ENCODE measurements at places on chromosomes 7 and 10.

DNA sequence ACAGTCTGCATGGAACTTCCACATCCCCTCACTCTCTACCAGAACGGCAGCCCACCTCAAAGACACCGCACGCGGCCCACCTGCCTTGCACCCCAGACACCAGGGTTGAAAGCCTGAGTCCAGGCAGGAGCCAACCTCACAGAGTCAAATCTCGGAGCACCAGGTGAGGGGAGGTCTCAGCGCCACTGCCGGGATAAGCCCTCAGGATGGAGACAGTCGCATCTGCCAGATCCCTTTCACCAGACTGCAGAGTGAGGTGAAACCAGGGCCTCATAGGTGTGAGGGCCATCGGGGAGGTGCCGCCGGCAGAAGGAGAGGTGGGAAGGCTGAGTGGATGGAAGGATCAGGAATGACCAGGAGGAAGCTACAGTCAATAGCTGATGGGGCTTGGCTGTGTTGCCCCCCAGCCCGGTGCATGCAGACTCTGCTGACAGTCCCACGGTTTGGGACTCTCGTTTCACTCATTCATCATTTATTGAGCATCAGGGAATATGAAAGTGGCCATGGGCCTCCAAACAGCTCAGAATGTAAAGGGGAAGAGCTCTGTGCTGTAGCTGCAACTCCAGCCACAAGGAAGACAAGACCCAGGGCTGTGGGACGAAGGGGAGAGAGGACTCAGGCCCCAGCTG, 315.0 kb downstream of the PTPRN2 start:
- no peak for DNase-seq

DNA sequence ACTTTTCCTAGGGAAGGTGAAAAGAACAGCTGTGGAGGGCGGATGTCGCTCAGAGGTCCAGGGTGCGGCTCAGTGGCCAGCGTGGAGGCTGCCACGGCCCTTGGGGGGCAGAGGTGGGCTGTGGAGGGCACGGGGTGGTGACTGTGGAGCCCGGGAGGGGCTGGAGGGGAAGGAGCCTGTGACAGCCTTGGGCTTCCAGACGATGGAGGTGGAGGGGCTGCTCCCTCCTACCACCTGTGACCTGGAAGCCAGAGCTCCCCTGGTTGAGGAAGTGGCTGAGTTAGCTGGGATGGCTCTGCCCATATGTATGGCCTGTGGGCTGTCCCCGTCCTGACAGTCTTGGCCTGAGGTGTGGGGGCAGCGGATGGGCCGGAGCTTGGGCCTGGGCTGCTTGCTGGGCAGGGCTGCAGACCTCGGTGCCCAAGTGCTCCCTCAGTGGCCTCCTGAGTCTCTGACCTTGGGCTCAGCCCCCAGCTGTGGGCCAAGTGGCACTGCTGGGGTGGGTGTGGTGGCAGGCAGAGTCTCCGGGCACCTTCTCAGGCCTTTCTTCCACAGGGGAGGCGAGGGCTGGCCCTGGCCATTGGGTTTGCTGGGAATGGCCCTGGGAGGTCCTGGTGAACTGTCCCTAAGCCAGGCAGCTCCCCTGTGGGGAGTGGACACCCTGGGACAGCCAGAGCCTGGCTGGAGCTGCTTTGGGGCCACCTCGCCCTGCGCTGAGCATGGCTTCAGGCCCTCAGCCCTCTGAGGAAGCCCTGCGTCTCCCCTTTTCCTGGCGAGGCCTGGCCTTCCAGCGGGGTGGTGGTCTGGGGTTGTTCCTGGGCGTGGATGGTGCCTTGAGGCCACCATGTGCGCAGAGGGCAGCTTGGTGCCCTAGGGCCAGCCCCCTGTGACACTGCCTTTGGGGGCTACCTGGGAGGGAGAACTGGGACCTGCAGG, 3.9 kb downstream of the BRI3 start:
- DNase-seq: no peak

- no peak for DNase-seq
Observed at GRCh38 chr7:113044394-113044793, 42.2 kb downstream of the GPR85 start.

DNA sequence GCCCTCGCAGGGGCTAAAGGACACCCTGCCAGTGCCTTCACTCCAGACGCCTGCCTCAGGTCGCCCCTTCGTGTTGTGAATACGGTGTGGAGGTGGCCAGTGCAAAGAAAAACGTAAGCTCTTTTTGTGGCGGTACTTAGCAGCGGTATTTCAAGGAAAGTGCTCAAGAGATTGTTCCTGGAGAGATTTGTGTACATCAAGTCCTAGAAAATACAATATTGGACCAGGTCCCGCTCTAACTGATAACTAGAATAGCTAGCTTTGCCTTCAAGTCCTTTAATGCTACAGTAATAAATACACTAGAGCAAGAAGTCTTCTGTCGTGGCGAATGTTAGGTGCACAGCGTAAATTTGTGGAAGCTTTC, 689 bp downstream of the PLCE1 start:
- DNase-seq: no peak

- peak; percentile 21 for DNase-seq
Observed at GRCh38 chr10:121608469-121609190, 10.4 kb upstream of the FGFR2 start.

- DNase-seq: peak; percentile 72
Observed at GRCh38 chr7:82335927-82336326, 107.7 kb downstream of the CACNA2D1 start.

GRCh38 chr10:92241501-92241900, 49.4 kb downstream of the CPEB3 start:
- no peak for DNase-seq

- DNase-seq: no peak
Observed at GRCh38 chr7:66377045-66377444, 171.9 kb downstream of the TPST1 start.

DNA sequence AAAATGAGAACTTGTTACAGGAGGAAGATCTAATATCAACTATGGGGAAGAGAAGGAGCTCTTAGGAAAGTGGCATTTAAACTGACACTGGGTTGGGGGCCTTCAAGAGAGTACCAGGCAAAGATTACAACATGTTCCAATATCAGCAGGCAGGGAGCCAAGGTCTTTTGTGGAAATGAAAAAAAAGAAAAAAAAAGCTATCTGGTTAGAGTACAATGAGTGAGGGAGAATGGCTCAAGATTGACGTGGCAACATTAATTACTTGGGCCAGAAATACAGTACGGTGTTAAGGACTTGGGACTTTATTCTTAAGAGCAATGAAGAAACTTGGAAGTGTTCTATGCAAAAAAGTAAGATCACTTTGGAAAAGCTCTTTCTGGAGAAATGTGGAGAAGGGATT, 132.3 kb upstream of the CDK1 start:
- no peak for DNase-seq

- DNase-seq: no peak
Observed at GRCh38 chr7:133139801-133140200, 57.9 kb upstream of the CHCHD3 start.

GRCh38 chr10:19302117-19302516, 253.5 kb downstream of the MALRD1 start:
- DNase-seq: no peak

GRCh38 chr10:132366499-132366898, 30.5 kb upstream of the PWWP2B start:
- no peak for DNase-seq

DNA sequence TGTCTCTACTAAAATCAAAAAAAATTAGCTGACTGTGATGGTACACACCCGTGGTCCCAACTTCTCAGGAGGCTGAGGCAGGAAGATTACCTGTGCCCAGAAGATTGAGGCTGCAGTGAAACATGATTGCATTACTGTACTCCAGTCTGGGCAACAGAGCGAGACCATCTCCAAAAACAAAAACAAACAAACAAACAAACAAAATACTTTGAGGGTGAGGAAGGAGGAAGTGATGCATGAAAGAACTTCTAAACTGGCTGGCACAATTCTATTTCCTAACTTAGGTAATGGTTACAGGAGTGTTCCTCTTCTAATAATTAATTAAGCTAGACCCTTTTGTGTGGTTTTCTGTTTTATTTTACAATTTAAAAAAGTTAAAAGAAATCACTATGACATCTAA, 15.5 kb downstream of the WAPL start:
- no peak for DNase-seq

GRCh38 chr7:252216-252965, 37.6 kb upstream of the FOXL3 start:
- DNase-seq: no peak

DNA sequence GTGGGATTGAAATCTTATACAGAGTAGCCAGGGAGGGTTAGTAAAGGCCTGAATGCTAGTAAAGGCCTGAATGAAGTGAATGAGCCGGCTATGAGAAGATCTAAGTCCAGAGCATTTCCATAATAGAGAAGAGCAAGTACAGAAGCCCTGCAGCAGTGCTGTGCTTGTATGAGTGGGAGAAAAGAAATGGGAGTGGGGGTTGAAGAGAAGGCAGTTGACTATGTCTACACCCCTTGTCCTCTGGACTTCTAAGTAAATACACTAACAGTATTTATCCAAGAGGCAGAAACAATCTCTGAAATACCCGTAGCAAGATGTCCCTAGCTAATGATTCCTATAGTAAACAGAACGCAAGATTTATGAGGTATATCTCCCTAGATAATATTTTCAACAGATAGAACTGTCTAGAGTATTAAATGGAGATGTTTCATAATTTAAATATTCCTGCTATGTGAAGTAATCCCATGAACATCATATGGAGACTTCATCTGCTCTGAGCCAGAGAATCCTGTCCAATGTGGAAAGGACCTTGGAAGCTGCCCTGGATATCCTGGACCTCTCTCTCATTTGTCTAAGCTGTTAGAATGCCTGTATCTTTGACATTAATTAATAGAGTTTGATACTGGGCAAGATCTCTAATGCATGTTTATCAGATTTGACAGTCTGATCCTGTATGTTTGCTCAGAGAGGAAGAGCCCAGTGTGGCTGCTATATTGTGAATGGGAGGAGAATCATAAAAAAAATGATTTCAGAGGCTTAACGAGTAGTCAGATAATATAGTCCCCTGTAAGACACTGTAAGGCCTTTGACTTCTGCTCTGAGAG, 171.6 kb downstream of the LRRN3 start:
- DNase-seq: no peak

DNA sequence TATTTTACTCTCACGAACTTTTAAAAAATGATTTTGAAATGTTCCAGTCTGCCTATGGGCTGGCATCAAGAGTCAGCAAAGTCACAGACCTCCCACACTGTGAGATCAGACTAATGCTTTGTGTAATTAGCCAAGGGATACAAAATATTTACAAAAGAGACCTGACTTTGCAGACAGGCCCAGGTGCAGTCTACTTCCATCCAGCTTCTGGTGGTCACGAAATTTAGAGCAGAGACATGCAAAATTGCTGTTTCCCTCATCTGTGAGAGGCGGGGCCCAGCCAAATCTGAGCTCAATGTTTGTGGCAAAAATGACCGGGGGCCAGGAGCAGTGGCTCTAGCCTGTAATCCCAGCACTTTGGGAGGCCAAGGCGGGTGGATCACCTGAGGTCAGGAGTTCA, 82.5 kb upstream of the PITRM1 start:
- DNase-seq: no peak

- DNase-seq: no peak
Observed at GRCh38 chr10:53361281-53361680, 588.7 kb upstream of the MBL2 start.

DNA sequence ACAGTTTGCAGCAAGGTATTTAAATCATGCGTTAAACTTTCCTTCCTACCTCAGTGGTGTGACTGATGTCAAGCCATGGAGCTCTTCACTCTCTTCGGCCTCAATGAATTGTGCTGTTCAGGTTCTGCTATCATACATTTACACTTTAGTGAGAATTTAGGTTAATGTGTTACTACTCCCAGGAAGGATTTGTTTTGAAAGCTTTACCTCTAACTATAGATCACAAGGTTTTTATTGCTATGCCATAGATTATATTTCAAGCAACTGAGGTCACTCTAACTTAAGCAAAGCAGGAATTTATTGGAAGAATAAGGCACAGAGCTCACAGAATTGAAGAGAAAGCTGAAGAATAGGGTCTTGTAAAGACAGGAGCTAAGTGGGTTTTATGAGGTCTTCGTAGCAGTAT, 11.0 kb upstream of the ADD3 start:
- no peak for DNase-seq

DNA sequence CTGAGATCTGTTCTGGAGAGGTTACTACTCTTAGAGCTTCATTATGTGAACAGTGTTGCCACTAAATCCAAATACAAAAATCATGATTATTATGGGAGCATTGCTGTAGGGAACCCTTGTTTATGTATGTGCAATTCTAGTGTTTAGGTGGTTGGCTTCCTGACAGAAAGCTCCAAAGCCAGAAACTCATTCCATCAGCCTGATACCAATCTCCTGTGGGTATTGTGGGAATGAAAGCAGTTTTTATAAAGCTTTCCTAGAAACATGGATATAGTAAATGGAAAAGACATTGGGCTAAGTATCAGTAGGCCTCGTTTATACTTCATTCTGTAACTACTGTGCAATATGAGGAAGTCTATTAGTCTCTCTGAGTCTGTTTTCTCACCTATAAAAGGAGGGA, 6.4 kb downstream of the SDK1 start:
- no peak for DNase-seq

DNA sequence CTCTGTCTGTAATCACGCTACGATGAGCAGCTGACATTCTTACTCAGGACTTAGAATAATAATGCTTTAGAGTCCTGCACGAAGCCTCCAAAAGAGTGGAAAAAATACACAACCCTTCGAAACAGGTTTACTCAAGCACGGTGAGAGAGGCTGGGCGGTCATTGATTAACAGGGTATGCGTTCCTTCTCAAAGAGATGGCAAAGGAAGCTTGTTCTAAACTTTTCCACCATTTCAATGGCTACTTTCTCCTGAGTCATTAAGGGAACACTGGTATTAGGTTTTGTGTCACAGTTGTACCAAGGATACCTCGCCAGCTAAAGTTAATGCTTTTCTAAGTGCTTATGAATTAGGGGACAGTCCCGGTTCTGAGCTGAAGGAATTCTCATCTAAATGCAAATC, 141.9 kb upstream of the RHEB start:
- DNase-seq: no peak

DNA sequence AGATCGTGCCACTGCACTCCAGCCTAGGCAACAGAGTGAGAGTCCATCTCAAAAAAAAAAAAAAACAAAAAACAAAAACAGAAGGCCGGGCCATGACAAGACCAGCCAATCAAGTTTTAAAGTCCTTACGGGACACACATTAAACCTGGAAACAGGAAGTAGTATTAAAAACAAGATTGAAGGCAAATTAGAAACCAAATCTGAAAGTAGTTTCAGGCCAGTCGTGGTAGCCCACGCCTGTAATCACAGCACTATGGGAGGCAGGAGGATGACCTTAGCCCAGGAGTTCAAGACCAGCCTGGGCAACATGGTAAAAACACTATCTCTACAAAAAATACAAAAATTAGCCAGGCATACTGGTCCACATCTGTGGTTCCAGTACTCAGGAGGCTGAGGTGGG, 18.1 kb downstream of the PSAP start:
- no peak for DNase-seq

GRCh38 chr10:99859585-99859984, 77.1 kb downstream of the ABCC2 start:
- no peak for DNase-seq

All from NCI-H774 (cell line).